ENCODE measurements at places on chromosomes 4 and X. TPM values are rescaled to one million over a fixed set of nuclear protein-coding genes. Genes with fewer than 3 reads are reported as not detected.

GRCh38 chr4:78599931-78600375 lies 48.4 kb downstream of the ANXA3 start:
- no peak for DNase-seq

DNA sequence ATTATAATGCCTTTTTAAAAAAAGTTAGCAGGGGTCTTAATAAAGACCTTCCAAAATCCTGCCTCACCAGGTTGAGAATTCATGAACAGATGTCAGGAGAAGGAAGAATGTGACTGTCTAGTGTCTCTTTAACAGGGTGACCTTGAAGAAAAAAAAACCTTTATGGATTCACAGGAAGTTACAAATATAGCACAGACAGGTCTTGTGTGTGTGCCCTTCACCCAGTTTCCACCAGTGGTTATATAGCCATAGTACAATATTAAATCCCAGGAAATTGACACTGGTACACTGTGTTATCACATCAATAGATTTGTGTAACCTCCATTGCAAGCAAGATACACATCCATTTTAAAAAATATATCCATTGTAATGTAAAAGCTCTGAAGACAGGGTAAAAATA lies 43.7 kb downstream of the HADH start:
- DNase-seq: no peak

DNA sequence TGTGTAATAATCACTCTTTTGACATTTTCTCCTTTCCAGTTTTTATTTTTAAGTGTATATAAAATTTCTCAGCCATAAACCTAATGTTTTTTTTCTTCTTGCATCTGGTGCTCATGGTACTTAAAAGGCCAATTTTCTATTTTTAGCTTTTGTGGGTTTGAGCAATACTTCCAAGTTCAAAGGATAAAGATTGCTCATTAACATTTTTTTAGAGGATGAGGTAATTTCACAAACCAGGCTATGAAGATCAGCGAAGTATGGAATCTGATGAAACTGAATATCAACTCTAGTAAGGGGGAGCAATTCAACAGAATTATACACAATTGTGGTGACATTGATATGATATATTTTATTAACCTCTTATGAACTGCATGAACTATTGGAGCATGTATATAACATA lies 25.8 kb upstream of the KLHL34 start:
- DNase-seq: no peak

DNA sequence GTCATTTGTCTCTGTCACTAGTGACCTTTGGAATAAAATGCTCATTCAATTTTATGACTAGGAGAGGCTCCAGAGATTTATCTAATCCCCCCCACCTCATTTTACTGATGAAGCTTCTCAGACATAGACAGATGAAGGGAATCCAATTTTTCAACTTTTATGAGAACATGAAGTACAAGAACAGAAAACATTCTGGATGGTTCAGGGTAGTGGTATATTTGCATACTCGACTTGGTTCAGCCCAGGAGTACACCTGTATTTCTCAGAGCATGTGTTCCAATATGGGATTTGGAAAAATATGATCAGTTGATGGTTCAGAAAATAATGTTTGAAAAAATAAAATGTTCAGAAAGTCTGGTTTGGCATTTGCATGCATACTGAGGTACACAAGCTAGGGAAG lies 131.4 kb upstream of the GALNT7 start:
- DNase-seq: no peak

GRCh38 chrX:119292445-119292844 lies 56.4 kb downstream of the PGRMC1 start:
- peak; percentile 7 for DNase-seq

DNA sequence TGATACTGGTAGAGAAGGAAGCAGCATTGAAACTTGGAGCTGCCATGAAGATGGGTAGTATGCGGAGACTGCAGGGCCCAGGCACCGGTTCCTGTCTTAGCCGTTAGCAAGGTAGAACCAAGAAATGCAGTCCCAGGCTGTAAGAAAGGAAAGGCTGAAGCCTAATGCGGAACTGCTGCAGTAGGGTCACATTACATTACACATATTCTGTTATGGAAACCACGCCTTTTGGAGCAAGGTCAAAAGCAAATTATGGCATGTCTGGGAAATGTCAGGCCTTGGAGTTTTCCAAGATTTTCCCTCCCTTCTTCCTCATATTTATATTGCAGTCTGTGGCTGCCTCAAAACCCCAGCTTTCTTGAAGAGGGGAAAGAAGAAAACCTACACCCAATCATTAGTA lies 204.8 kb upstream of the RASGEF1B start:
- DNase-seq: no peak

- no peak for DNase-seq
Measured at GRCh38 chr4:740656-741282, 35.1 kb downstream of the PCGF3 start.

GRCh38 chr4:183599284-183599683 lies 59.7 kb downstream of the RWDD4 start:
- no peak for DNase-seq

DNA sequence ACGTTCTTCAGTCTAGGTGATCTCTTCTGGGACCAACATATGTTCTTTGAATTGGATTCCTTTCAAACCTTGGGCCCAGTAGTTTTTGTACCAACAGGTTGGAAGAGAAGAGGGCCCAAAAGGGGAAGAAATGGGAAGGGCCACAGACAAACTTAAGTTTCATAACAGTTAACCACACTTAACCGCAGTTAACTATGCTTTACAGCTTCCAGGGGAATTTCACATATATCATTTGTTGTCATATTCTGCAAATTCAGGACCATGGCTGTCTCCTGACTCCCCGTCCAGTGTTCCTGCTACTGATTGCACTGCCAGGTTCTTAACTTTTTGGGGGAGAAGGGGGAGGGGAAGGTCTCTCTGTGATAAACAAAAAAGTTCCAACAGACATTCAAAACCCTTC lies 34.6 kb downstream of the RTL5 start:
- DNase-seq: no peak

- no peak for DNase-seq
Measured at GRCh38 chr4:20251031-20251795, 492 bp upstream of the SLIT2 start.

DNA sequence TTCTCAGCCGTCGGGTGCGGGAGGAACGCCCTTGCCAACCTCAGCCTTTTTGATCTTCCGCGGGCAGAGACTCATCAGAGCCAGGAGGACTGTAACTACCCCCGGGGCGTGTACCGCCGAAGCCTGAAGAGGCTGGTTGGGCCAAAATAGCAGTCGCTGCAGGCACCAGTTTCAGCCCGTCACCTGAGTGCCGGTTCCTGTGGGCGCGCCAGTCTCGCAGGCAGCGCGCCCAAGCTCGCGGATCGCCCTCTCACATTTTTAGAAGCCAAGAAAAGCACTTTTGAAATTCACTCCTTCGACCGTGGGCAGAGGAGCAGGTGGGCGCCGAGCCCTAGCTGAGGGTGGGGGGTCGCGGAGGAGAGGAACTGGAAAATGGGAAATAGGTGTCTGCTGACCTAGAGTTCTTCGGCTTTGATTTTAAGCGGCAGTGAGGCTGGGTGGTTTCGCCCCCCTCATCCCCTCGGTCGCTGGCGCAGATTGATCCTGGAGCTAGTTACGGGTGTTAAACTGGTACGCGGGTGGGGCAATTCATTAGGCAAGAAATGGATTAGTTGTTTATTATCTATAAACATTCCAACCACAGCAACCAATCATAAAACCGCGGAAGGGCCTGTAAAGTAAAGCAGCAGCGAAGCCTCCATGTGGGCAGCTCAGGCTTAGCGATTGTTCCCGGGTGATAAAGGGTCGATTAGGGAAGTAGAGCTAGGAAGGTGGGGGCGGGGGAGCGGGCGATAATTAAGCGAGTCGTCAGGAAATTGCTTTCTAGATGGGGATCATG lies 69.2 kb downstream of the FBXO8 start:
- no peak for DNase-seq

DNA sequence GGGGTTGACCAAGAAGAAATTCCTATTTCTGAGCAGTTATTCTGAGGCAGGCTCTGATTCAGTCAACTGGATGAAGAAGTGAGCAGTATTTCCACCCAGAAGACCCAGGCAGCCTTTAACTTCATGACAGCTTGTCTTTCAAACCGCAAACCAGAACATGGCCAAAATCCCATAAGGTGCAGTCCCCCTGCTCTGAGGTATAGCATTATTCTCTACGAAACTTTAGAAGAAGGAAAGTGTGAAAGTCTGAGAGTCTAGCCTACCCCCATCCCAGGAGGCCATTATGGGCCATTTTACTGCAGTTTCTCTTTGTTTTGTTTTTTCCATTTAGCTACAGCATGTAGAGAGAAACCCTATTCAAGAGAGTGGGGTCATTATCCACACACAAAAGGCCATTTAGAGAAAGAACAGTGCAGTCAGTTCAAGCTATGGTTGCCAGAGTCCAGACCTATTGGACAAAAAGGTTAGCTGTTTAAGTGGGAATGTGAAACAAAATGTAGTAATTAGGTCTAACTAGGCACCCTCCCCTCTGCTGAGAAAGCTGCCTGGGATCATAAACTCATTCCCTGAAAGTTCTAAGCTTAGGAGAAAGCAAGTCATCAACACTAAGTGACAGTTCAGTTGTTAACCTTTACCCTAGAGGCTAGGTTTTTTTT lies 52.1 kb upstream of the RASGEF1B start:
- no peak for DNase-seq

- DNase-seq: no peak
Measured at GRCh38 chrX:11419102-11419501, 125.9 kb downstream of the AMELX start.

- DNase-seq: peak; percentile 31
Measured at GRCh38 chrX:21373001-21373400, 1.2 kb upstream of the CNKSR2 start.

GRCh38 chrX:30488092-30488491 lies 89.5 kb downstream of the TASL start:
- DNase-seq: no peak

- no peak for DNase-seq
Measured at GRCh38 chr4:45423896-45424295, 697.5 kb upstream of the GNPDA2 start.

DNA sequence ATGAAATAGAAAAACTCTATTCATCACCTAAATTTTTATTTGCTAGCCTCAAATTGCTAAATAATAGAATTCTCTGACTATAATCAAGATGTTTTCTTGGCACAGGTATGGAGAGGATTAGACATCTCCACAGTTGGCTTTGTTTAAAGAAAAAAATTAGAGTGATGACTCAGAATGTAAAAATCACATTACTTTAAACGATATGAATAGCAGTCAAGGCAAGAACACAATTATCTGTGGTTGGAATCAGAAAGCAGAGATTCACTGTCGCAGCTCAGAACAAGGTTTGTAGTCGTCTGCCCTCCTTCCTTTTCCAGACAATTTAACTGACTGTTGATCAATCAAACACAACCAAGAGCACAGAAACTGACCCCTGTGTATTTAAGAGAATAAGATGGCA lies 32.2 kb upstream of the CCKAR start:
- DNase-seq: no peak

- no peak for DNase-seq
Measured at GRCh38 chrX:28946846-28947245, 359.6 kb downstream of the IL1RAPL1 start.

DNA sequence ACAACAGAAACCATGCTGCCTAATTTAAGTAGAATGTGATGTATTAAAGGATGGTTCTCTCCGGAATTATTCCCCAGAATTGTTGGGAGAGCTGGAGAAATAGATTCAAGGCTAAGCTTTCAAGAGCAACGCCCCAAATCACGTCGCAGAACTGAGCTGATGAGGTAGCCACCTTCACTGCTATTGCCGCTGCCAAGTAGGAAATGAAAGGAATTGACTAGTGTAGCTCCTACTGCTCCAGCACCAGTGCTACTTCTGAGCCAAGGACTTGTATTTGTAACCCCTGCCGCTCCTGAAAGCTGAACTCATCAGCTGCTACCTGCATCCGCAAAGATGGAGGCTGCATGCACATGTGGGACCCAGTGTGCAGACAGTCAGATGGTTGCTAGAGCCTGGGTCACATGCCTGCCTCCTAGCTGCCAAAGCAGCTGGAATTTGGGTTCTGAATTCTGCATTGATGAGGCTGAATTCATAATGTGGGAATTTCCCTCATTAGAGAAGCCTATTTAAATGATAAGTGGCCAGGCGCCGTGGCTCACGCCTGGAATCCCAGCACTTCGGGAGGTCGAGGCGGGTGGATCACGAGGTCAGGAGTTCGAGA lies 173.9 kb downstream of the PDGFRA start:
- no peak for DNase-seq

DNA sequence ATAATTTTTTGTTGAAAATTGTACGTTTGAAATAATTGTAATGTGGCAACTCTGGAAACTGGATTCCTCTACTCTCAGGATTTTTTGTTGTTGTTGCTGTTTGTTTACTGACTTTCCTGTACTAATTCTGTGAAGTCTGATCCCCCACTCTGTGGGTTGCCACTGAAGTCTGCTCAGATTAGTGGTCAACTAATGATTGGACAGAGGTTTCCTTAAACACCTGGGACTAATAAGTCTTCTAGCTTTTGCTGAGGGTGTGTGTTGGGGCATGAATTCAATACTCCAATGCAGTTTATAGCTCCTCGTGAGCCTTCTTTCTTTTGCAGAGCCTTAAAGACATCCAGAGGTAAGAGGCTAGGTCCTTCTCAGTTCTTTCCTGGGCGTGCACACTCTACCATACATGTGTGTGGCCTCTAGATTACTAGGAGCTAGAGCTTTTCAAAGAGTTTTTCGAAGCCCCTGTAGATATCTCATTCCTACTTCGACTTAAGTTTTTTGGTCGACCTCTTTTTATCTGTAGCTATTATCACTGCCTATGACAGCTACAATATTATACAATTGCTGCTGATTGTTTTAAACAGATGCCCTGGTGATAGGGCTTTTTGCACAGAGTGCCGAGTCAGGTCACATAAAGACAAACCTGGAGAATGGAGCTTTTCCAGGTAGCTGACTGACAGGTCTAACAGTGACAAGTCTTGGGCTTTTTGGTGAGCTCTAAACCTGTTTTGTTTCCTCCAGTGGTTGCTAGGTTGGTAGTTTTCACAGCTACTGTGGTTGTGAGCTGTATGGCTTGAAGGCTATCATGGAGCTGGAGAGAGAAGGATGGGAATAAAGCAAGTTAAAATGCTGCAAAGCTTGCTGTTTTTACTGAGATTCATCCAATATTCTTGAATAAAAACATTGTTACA lies 34.0 kb downstream of the BMP2K start:
- no peak for DNase-seq

The USP51 gene
- total RNA-seq: 8.1 TPM

The IL9R gene
- not detected for total RNA-seq

The KCND1 gene
- 0.44 TPM for total RNA-seq

The PAK3 gene
- not detected for total RNA-seq

The TRPC5OS gene
- not detected for total RNA-seq

The CENPVL2 gene
- total RNA-seq: not detected

The ANAPC10 gene
- total RNA-seq: 71.6 TPM

The RNF128 gene
- total RNA-seq: 0.43 TPM

The ADRA2C gene
- 11.7 TPM for total RNA-seq

The PIN4 gene
- total RNA-seq: 13.3 TPM

The PACRGL gene
- total RNA-seq: 35.8 TPM

The CSAG1 gene
- not detected for total RNA-seq

The GCNA gene
- 3.2 TPM for total RNA-seq

Data from G401 (cell line).